ENCODE measurements at places on chromosomes 13 and 19.

GRCh38 chr13:70249332-70250064 lies 141.2 kb upstream of the KLHL1 start:
- no peak for DNase-seq

GRCh38 chr13:111312944-111313590 lies 7.4 kb upstream of the TEX29 start:
- no peak for DNase-seq

DNA sequence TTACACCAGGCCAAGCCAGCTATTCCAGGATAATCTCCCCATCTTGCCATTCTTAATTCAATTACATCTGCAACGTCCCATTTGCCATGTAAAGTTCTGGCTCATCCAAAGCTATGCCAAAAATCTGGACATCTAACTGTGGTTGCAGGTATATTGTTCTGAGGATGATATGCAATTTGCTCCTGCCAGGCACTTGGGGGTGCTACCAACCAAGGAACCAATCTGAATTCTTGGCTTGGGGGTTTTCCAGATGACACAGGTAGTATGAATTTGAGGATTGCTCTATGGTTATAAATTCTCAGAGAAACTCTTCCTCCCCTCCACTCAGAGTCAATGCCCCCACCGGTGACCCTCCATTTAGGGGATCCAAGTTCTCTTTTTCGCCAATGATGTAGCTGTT lies 33.0 kb downstream of the CRYL1 start:
- no peak for DNase-seq

DNA sequence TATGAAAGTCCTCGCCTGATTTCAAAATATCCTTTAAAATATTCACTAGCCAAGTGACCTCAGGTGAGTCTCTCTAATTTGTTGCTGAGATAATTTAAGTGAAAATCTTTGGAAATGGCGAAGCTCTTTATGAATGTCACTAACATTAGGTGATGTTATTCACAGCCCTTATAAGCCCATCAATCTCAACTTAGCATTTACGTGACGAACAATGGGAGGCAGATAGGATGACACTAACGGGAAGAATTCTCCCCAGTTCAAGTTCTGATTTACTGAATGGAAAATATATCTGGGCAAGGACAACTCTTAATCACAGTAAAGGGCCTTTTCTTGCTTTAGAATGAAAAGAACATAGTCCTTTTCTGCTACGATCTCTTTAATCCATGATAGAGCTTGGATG lies 378.7 kb downstream of the LIG4 start:
- no peak for DNase-seq

- DNase-seq: no peak
These were observed 169.0 kb upstream of the UFM1 start for GRCh38 chr13:38180670-38181069.

GRCh38 chr13:66781241-66781640 lies 448.9 kb downstream of the PCDH9 start:
- no peak for DNase-seq

- DNase-seq: no peak
These were observed 12.9 kb downstream of the CYTH2 start for GRCh38 chr19:48481846-48482639.

- no peak for DNase-seq
These were observed 206.6 kb downstream of the SPRY2 start for GRCh38 chr13:80134346-80134745.

- DNase-seq: no peak
These were observed 67.7 kb downstream of the KCTD15 start for GRCh38 chr19:33864311-33864850.

GRCh38 chr19:49808711-49809159 lies 4.4 kb downstream of the FUZ start:
- DNase-seq: peak; percentile 82

GRCh38 chr19:45180936-45181335 lies 2.4 kb downstream of the BLOC1S3 start:
- DNase-seq: no peak

GRCh38 chr19:48962029-48962848 lies 2.9 kb upstream of the FTL start:
- no peak for DNase-seq

DNA sequence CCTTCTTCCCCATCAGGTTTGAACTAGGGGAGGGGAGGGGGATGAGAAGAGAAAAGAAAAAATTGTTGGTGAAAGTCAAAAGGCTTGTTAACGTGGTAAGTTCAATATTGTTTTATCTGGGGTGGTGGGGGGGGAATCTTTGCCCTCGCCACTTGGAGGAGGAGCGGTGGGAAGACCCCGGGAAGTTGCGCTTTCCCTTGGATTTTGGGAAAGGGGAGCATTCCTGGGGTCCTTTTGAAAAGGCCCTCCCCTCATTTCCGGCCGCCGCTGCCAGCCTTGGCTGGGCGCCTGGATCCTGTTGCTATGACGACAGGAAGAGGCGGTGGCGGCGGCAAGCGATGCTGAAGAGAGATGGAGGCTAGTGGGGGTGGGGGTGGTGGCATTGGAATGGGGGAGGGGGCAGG lies 4.6 kb upstream of the CACNG8 start:
- DNase-seq: no peak

- DNase-seq: no peak
These were observed 17.2 kb downstream of the RASA3 start for GRCh38 chr13:114115191-114115671.
